CD4-positive, alpha-beta T cell treated with Interleukin-4 for 4 hours (primary cell): ENCODE measurements at places on chromosomes 7 and 10.

DNA sequence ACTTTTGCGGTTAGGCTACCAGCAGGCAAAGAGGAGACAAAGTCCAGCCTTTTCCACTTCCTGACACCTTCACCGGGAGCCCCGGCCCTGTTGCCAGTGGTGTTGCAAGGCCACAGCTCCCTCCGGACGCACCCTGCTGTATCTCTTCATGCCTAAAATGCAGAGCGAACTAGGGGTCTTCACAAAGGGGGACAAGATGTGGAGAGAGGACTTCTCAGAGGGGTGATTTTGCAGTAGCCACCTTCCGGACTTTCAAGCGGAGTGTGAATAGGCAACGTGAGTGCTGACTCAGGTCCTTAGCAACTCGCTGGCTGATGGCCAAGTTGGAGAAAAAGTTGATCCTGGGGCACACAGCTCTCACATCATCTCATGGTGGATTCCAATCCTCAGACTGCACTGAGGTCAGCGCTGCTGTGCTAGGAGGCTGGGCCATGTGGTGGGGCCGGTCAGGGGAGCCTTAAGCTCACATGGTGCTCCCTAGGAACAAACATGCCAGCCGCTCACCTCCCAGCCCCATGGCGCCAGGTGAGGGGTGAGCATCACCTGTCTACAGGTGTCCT is 166.3 kb downstream of the LCOR start:
- DNase-seq = no peak

GRCh38 chr10:21146436-21146789 is 249.3 kb upstream of the NEBL start:
- DNase-seq = no peak

GRCh38 chr7:13169356-13169755 is 481.9 kb downstream of the ARL4A start:
- no peak for DNase-seq

GRCh38 chr7:51019191-51019844 is 236.6 kb upstream of the GRB10 start:
- DNase-seq = no peak
